ENCODE measurements at places on chromosomes 2 and 18. TPM values are rescaled to one million over a fixed set of nuclear protein-coding genes. Genes with fewer than 3 reads are reported as not detected.
A peak's percentile ranks its signal among the peaks of the same experiment; 100 is the strongest.

GRCh38 chr2:18643326-18644114, 54.2 kb upstream of the NT5C1B start:
- no peak for DNase-seq
- no peak overlapping the region for H3K4me3 ChIP-seq
- no peaks in the 10 kb centered on the region for H3K27me3 ChIP-seq
- H3K4me1 ChIP-seq = peaks cover 18% of the 10 kb centered on the region

GRCh38 chr2:23565814-23566213, 180.8 kb downstream of the KLHL29 start:
- no peaks in the 10 kb centered on the region for H3K36me3 ChIP-seq
- no peak for DNase-seq
- H3K4me1 ChIP-seq = peaks cover 97% of the 10 kb centered on the region

- H3K4me3 ChIP-seq = no peak overlapping the region
- no peaks in the 10 kb centered on the region for H3K36me3 ChIP-seq
- no peak overlapping the region for H3K27ac ChIP-seq
- no peaks in the 10 kb centered on the region for H3K27me3 ChIP-seq
- DNase-seq = no peak
These were observed 33.0 kb upstream of the DLX1 start for GRCh38 chr2:172052000-172052983.

DNA sequence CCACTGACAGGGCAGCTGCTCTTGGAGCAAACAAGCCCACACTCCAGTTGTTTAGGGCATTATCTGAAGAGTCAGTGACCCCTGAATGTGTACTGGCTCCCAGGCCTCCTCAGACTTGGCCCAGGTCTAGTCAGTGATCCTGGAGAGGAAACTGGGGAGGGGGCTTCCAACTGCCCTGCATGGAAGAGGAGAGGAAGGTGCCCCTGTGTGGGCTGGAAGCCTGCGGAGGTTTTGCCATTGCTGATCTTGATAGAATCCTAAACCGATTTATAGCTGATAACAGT, 197.4 kb downstream of the MGAT5 start:
- no peaks in the 10 kb centered on the region for H3K27me3 ChIP-seq
- H3K4me3 ChIP-seq = no peak overlapping the region
- H3K36me3 ChIP-seq = no peaks in the 10 kb centered on the region
- no peak for DNase-seq

- no peaks in the 10 kb centered on the region for H3K36me3 ChIP-seq
- no peaks in the 10 kb centered on the region for H3K27me3 ChIP-seq
- H3K4me1 ChIP-seq = peaks cover 6% of the 10 kb centered on the region
- DNase-seq = no peak
- peak overlapping the region; percentile 49 for H3K27ac ChIP-seq
These were observed 9.9 kb upstream of the IL1A start for GRCh38 chr2:112794131-112794733.

MIB1 gene
- total RNA-seq = 44.7 TPM

- H3K27me3 ChIP-seq = no peaks in the 10 kb centered on the region
- H3K4me3 ChIP-seq = no peak overlapping the region
- no peak for DNase-seq
- no peaks in the 10 kb centered on the region for H3K4me1 ChIP-seq
These were observed 197.2 kb downstream of the MYO3B start for GRCh38 chr2:170375192-170375591.

ANKRD62 gene
- not detected for total RNA-seq

Data from esophagus muscularis mucosa (tissue), 4 donors.